ENCODE measurements at places on chromosomes 1 and 21.

- no peak for DNase-seq
Measured at GRCh38 chr1:232643251-232643650, 13.3 kb upstream of the SIPA1L2 start.

- no peak for DNase-seq
Measured at GRCh38 chr21:36059823-36060158, 535 bp downstream of the SETD4 start.

- no peak for DNase-seq
Measured at GRCh38 chr1:48000883-48001282, 3.7 kb upstream of the TRABD2B start.

- no peak for DNase-seq
Measured at GRCh38 chr1:109777980-109778625, 14.4 kb upstream of the EPS8L3 start.

GRCh38 chr21:29749957-29750356, 189.8 kb downstream of the GRIK1 start:
- no peak for DNase-seq

DNA sequence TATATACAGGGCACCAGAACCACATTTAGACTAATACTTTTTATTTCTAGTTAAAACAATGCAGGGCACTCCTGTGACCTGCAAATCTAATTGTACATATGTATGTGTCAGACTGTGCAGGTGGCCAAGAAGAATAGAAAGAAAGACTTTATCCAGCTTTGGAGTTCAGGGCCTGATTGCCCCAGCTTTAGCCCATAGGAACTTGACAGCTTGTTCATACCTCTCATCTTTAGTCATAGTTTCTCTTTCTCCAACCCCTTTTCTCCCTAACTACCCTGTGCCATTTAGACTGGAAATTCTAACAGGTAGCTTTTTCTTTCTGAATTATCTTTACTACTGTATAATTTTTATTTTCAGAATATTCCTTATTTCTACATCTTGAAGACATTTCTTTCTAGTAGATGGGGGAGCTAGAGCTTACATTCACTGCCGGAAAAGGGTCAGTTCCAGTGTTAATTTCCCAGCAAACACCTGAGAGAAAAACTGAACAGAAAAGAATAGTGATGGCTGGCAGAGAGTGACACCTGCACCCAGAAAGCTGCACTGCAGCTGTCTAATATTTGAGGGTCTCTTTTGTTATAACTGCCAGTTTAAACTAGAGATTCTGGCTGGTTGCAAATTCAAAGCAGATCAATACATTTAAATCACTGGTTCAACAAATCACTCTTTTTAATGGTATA, 8.4 kb downstream of the YBX1 start:
- no peak for DNase-seq

DNA sequence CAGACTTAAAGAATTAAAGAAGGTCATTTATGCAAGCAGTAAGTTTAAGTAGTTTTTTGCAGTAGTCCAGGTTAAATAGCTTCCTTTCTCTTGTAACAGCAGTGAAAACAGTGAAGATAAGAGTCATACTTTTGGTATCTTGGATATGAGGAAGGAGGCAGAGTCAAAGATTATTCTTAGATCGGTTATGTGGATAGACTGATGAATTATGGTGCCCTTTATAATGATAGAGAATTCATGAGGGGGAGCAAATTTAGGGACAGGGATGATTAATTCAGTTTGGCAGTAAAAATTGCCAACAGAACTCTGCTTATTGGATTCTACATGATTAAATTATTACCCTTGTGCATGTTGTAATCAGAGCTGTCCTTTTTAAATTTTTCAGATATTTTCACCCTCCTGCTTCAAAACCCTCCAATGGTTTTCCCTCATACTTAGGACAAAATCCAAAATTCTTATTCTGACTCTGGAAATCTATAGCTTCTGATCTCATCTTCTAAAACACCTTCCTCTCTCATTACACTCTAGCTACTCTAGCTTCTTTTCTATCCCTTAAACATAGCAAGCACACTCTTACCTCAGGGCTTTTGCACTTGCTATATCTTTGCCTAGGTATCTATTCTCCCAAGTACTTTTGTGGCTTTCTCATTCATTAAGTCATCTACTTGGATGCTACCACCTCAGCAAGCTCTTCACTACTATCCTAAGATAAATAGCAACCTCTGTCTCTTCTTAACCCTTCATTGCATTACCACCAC, 79.8 kb downstream of the PKN2 start:
- DNase-seq = no peak

GRCh38 chr1:58964428-58964827, 180.6 kb upstream of the JUN start:
- no peak for DNase-seq

DNA sequence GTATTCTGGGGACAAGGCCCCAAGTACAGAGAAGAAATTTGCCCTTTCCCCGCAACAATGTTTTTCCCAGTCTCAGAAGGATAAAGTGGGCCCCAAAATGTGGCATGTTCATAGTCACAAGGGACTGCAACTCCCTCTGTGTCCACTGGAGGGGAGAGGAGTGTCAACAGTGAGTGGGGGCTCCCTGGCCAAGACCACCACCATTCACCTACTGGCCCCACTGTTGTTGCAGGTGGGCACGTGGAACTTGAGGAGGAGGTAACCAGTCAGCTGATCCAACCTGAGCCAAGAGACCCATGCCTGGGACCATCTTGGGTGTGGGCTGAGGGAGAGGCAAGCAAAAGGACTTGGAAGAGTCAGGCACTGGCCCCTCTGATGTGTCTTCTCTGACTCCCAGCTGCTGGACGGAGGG, 777 bp downstream of the NUDT17 start:
- DNase-seq = peak; percentile 74

DNA sequence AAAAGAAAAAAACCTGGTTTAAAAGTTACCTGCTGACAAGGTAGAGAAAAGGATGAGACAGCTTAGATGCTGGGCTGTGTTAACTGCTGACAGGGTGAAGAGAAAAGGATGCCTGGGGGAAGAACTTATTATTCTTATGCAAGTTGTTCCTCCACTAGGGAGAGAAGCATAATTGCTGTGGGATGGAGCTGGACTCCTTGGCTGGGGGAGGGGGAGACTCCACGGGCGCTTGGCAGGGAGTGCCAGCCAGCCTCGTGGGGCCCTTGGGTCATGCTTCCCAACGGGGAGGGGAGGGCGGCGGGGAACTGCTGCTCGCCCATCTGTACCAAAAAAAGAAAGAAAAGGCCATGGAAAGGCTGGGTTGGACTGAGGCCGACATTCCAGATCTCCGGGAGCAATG, 47.2 kb downstream of the SYCP1 start:
- no peak for DNase-seq

DNA sequence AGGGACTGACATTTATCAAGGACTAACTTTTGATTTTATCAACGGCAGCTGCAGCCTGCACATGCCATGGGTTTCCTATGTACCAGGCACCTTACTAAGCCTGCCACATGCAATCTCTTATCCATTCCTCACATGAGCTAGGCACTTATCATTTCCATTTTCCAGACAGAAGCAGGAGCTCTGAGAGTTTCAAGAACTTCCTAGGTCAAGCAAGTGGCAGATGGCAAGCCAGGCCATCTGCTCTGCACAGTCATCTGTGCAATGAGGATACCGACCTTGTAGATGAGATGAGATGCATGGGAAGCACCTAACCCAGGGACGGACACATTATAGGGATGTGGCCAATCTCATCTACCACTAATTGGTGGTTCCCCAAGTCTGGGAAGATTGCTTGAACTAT, 339.4 kb upstream of the USP24 start:
- DNase-seq = no peak

DNA sequence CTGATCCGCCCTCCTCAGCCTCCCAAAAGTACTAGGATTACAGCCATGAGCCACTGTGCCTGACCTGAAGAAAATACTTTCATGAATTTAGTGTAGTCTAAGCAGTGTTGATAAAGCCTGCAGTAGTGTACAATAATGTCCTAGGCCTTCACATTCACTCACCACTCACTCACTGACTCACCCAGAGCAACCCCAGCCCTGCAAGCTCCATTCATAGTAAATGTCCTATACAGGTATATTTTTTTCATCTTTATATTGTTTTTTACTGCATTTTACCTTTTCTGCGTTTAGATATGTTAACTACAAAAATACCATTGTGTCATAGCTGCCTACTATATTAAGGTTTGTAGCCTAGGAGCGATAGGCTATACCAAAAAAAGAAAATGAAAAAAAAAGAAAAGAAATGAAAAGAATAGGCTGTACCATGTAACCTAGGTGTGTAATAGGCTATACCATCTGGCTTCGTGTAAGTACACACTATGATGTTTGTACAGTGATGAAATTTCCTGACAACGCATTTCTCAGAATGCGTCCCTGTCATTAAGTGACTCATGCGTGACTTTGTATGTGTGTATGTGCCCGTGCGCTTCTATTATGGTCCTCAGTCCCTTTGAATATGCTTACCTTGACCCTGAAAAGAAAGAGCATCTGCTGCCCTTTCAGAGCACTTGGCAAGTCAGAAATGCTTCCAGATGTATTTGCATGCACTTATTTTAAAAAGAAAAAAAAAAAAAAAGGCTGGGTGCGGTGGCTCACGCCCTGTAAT, 9.2 kb upstream of the SLAMF8 start:
- no peak for DNase-seq

GRCh38 chr1:20071416-20071815, 1.4 kb downstream of the PLA2G5 start:
- DNase-seq = no peak

GRCh38 chr21:42520628-42521253, 7.1 kb downstream of the SLC37A1 start:
- no peak for DNase-seq

DNA sequence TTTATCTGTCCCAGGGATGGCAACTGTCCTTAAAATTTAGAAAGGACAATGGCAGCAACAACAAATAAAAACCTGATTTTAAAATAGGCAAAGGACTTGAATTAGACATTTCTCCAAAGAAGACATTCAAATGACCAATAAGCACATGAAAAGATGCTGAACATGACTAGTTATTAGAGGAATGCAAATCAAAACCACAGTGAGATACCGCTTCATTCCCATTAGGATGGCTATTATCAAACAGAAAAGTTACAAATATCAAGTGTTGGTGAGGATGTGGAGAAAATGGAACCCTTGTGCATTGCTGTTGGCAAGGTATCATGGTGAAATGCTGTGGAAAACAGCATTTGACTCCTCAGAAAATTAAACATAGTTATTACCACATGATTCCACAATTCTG, 120.7 kb downstream of the CRB1 start:
- DNase-seq = no peak

GRCh38 chr1:176938375-176938774, 226.1 kb downstream of the ASTN1 start:
- no peak for DNase-seq

DNA sequence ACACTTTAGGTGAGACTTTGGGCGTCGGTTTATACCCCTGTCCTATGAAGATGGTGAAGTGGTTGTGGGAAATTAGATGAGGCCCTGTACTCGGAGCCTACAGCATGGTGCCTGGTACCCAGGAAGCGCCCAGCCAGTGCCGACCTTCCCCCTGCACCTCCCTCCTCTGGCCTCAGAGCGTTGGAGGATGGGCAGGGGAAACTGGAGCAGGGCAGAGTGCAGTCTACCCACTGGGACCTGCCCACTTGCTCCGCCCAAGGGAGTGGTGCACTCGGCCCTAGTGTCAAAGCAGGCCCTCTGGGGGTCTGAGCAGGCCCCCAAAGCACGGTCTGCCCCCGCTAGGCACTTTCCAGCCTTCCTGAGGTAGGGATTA, 13.0 kb upstream of the TTC22 start:
- DNase-seq = no peak

GRCh38 chr1:101261623-101262022, 24.8 kb downstream of the S1PR1 start:
- no peak for DNase-seq

Data from hematopoietic multipotent progenitor cell treated with erythropoietin and hydrocortisone succinate and interleukin-3 and kit ligand, for 4 days (in vitro differentiated cells).